ENCODE measurements at places on chromosomes 2 and 18.

GRCh38 chr2:240306185-240306584 lies 129.3 kb upstream of the GPC1 start:
- no peak for DNase-seq

DNA sequence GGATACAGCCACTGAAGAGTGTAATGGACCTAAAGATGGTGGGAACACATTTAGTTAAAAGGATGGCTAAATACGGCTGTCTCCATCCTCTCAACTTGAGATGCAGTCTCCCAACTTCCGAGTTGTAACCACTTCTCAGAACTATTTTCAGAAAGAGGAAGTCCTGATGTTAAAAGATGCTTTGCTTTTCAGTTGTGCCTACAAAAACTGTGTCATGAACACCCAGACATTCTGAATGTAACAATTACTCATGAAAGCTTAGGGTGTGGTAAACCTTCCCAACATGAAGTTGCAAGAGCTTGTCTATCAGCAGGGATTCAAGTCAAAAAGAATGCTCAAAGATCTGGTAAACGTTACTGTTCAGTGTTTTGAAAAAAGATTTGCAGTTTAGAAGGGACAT lies 147.9 kb downstream of the DOCK10 start:
- no peak for DNase-seq

GRCh38 chr2:172072706-172073105 lies 12.6 kb upstream of the DLX1 start:
- no peak for DNase-seq

GRCh38 chr2:30968660-30969397 lies 161.6 kb upstream of the CAPN13 start:
- no peak for DNase-seq

DNA sequence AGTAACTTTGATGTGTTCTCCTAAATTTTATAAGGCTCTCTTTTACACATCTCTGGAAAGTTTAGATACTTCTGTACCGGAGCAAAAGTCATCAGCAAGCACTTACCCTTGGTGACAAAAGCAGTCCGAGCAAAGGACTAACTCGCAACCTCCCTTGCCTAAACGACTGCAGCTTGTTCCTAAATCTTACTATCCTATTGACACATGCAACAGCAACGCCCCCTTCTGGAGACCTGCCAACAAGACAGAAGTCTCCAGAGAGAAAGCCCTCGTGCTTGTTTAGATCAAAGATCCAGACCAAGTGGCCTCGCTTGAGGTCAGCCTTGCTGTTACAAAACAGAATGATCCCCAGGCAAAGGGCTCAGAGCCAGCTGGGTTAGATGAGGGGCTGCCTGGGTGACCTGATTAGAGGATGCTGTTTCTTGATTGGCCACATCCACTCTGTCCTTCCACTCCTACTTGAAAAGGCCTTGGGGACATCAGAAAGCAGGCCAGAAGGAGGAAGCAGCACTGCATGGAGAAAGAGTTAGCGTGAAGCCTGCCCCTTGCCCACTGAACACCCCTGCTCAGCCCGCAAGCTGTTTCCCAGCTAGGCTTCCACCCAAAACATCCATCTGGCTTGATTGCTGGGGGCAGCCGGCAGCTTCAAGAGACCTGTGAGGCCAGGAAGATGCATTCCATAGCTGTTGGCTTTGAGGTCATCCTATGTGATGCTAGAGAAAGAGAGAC lies 94.3 kb downstream of the HNRNPLL start:
- no peak for DNase-seq

DNA sequence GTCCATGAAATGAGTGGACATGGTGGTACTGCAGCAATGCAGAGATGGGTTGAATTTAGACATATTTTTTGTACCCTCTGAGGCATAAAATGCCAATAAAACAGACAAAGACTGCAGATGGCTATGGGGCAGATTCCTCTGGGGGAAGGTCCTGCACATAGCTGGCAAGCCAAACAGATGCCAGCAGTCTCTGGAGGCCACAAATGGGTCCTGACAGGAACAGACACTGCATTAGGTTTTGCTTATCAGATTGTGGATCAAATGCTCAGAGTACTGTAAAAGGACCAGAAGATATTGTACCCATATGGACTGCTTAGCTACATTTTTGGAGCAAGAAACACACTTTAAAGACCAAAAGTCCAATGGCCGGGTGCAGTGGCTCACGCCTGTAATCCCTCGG lies 40.9 kb upstream of the ORC2 start:
- no peak for DNase-seq

DNA sequence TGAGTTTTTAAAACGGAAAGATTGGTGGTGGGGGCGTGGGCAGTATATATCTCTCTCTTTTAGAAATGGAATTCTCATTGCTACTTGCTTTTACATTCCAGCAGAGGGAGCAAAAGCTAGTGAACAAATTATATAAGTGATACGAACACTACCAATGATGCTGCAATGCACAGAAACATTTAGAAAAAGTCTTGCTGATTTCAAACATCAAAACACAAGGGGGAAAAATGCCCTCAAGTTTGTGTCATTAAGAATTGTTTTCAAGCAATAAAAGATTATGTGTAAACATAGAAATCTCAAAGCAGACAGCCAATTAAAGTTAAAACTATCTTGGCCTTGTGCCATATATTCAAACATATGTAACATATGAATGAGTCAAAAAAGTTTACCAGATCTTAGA lies 296.3 kb upstream of the KCNJ3 start:
- DNase-seq: no peak

Measured in forelimb muscle (tissue), 1 donor.